ENCODE measurements at places on chromosomes 7 and 10. TPM values are rescaled to one million over a fixed set of nuclear protein-coding genes. Genes with fewer than 3 reads are reported as not detected.
A peak's percentile ranks its signal among the peaks of the same experiment; 100 is the strongest.

The SAP25 gene
- polyA plus RNA-seq: 2.6 TPM

DNA sequence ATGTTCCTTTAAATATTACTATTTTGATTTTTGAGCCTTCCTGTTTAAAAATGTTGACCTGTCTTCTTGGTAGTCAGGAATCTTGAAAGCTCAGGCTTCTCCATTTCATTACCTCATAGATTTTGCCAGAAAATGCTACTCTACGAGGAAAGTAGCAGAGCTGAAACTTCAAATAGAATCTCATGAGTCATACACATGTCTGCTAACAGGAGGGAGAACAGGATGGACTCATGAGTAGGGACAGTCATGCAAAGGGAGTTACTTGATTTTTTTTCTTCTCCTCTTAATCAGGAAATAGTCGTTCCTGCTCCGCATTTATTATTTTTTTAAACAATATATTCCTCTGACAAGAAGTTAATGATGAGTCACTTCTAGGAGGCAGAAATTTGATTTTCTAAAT, 37.0 kb upstream of the MINDY3 start:
- DNase-seq: no peak

The SAMD8 gene
- 14.6 TPM for polyA plus RNA-seq

The GPR158 gene
- polyA plus RNA-seq: 0.03 TPM

GRCh38 chr10:29392376-29393021, 103.6 kb downstream of the LYZL1 start:
- DNase-seq: no peak

- DNase-seq: no peak
Observed at GRCh38 chr7:20521243-20521642, 94.2 kb upstream of the ABCB5 start.

The FFAR4 gene
- polyA plus RNA-seq: not detected

The GTF2IRD2 gene
- polyA plus RNA-seq: 8.9 TPM

GRCh38 chr10:75544386-75544785, 113.0 kb downstream of the LRMDA start:
- DNase-seq: no peak

DNA sequence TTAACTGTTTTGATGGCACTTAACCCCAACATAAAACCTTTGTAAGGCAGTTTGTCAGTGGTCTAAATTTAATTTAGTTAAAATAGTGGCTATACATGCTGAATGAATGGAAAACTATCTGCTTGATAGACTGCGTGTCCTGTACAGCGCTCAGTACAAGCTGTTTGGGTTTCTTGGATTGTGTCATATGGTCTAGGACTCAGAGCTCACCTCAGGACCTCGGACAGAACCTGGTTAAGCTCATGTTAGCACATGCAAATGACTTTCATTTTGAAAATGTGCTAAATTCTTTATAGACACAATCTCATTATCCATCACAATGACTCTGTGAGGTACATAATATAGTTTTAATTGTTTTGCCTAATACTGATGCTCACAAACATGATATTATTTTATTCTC, 55.7 kb upstream of the RELN start:
- no peak for DNase-seq

GRCh38 chr7:155188821-155189581, 108.7 kb upstream of the INSIG1 start:
- no peak for DNase-seq

DNA sequence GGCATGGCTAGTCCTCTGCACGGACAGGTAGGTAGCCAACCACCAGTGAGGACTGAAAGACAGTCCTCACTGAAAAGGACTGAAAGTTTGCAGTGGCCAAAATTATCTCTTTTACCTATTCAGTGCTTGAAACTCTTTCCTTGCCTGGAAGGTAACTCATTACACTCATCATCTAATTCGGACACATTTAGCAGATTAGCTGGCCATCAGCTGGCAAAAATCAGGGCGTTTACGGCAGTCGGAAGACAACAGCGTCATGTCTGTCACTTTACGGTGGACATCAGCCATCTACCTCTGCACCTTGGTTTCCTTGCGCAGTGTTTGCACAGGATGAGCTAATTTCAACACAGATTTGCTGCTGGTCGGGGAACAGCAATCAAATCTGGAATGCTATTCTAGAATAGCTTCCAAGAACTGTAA, 740 bp downstream of the ANXA7 start:
- no peak for DNase-seq

- no peak for DNase-seq
Observed at GRCh38 chr7:70008466-70008865, 410.2 kb downstream of the AUTS2 start.

The HMX3 gene
- polyA plus RNA-seq: not detected

DNA sequence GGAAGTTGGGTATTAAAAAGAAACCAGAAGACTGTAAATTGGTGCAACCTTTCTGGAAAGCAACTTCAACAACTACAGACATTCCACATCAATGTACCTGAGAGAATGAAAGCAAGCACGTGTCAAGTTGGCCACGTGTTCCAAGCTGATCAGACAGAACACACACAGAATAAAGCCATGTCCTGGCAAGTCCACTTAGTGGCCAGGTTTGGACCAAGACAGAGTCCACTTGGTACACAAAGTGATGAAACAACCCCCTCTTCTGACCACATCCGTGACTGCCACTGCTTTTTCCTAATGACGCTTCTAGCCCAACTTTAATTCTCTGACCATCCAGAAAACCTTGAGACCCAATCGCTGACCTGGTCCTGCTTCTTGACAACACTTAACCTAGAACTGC, 109.4 kb downstream of the ABLIM1 start:
- peak; percentile 57 for DNase-seq

The KLF14 gene
- polyA plus RNA-seq: 1.2 TPM

The NPTX2 gene
- 10.0 TPM for polyA plus RNA-seq

The PSMG3 gene
- polyA plus RNA-seq: 14.0 TPM

- no peak for DNase-seq
Observed at GRCh38 chr10:119337796-119338432, 130.5 kb downstream of the GRK5 start.

DNA sequence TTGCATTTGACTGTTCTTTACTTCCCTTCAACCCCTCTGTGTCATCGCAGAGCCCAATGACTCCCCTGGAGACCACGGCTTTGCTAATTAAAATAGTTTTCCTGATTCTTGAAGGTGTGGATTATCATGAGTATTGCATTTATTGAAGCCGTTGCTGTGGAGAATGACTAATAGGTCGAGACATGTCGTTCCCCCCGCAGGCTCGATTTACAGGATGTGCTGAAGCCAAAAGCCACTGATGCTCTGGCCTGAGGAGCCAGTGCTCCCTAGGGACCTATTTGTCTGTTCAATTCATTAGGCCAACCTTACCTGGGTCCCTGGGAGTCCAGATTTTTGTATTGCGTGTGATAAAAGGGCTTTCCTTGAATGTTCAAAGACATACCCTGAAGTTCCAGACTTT, 102.3 kb downstream of the NPTX2 start:
- no peak for DNase-seq

- no peak for DNase-seq
Observed at GRCh38 chr7:155193716-155194115, 104.0 kb upstream of the INSIG1 start.

The LRRC61 gene
- polyA plus RNA-seq: 6.5 TPM

- DNase-seq: no peak
Observed at GRCh38 chr10:109103278-109103677, 820.0 kb downstream of the XPNPEP1 start.

- DNase-seq: peak; percentile 74
Observed at GRCh38 chr7:94697035-94697974, 41.4 kb upstream of the SGCE start.

DNA sequence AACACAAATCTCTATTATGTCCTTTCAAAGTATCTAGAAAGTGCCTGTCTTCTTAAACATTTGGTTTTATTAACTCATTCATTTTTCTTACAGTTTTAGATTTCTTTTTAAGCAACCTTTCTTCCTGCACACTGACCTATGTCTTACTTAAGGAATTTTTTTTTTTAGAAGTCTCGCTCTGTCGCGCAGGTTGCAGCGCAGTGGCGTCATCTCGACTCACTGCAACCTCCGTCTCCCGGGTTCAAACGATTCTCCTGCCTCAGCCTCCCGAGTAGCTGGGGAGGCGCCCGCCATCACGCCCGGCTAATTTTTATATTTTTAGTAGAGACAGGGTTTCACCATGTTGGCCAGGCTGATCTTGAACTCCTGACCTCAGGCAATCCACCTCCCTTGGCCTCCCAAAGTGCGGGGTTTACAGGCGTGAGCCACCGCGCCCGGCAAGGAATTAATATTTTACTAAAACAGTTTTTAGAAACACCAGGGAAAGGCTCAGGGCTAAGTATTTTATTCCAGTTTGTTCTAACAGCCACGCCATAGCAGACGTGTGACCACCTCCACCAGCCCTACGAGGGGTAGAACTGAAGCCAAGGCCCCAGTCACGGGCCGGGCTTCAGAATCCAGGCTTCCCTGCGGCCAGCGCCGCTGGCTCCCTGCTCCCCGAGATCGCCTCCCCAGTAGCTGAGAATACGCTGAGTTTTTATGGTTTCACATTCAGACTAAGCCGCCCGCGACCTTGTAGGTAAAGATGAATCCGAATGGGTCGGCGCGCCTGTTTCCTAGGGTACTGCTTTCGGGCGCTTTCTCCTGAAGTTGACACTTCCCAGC, 941 bp upstream of the LUC7L2 start:
- no peak for DNase-seq

- no peak for DNase-seq
Observed at GRCh38 chr7:140263277-140263676, 86.5 kb upstream of the KDM7A start.

DNA sequence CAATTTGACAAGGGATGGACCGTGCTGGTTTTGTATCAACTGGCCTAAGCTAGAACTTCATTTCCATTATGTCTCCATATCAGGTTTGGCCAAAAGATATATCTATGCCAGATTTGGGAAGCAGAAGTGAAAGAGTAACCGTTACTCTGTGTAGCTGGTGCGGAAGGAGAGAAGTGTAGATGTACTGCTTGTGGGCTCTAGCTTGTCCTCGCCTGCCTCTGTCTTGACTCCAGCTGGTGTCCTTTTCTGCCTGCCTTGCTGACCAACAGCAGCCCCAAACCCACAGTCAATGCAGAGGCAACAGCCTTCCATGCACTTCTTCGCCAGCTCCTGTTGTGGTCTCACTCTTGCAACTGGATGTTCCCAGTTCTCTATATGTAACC, 128.5 kb downstream of the KIF20B start:
- no peak for DNase-seq

The JCAD gene
- polyA plus RNA-seq: 26.3 TPM

The EMX2 gene
- 10.9 TPM for polyA plus RNA-seq

DNA sequence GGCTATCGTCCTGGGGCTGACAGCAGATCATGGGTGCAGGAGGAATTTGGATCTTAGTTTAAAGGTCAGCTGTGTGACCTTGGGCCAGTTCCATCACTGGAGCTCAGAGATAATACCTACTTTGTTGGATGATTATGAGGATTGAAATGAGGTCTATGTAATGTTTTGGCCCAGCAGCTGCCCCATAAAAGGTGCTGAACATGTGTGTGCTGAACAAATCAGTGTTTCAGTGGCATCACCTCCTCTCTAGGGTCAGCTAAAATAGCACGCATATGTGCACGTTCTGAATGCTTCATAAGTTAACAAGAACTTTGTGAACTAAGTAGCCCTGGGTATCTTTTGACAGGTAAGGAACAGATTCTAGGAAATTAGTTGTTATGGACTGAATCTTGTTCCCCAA, 84.8 kb upstream of the LRRC18 start:
- no peak for DNase-seq
